ENCODE measurements at places on chromosomes 3 and 15.
A peak's percentile ranks its signal among the peaks of the same experiment; 100 is the strongest.

- no peak for DNase-seq
These were observed 194.9 kb downstream of the FOXP1 start for GRCh38 chr3:71388535-71389120.

GRCh38 chr3:160440687-160441086 lies 8.9 kb downstream of the TRIM59 start:
- DNase-seq: no peak

GRCh38 chr15:76310475-76311099 lies 682 bp downstream of the ETFA start:
- peak; percentile 35 for DNase-seq

DNA sequence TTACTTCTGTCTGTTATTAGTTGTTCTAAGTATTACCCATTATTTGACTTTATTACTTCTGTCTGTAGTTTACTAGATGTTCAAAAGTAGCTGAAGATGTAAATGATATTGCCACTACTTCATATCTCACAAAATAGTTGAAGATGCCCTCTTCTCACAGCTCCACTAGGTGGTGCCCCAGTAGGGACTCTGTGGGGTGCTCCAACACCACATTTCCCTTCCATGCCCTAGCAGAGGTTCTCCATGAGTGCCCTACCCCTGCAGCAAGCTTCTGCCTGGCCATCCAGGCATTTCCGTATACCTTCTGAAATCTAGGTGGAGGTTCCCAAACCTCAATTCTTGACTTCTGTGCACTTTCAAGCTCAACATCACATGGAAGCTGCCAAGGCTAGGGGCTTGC lies 80.8 kb downstream of the KCNH8 start:
- DNase-seq: no peak

DNA sequence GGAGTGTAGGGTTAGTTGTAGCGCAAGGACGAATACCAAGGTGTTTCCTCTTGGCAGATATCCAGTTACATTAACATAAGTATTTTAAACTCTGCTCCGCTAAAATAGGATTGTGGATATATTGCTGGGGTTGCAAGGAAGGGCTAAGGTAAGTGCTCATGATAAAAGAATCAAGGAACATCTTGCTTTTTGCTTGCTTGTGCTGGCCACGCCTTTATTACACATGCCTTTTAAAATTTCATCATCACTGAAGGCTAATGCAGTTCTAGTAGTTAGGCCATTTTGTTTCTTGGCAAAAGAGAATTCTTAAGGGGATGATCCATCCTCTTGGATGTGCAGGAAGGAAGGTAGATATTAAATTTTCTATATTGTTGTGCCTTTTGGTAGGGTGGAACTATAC lies 415.6 kb upstream of the TPM1 start:
- DNase-seq: no peak

DNA sequence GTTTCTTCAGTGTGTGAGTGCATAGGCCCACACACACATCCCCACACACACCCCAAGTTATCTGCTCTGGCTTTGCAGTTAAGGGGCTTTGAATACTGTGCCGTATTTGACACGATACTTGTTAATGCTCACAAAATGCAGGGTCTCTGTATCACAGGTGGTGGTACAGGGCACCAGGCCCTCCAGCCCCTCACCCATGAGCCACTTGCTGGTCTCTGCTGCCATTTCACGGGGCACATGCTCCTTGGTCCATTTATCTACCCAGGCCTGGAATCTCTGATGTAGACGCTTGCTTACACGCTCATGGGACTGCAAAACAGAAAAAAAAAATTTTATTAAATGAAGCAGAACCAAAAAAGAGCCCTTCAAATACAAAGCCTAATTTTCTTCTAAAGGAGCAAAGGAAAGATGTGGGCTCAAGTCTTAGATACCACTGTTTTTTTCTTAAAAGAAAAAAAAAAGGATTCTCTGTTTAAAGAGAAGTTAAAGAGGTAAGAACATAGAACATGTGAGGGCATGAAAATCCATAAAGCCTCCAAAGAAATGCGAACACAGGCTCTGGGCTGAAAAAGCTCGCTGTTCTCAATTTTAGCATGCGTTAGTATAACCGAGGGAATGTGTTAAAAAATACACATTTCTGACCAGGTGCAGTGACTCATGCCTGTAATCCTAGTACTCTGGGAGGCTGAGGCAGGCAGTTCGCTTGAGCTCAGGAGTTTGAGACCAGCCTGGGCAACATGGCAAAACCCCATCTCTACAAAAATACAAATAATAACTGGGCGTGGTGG lies 3.7 kb upstream of the MAN2C1 start:
- no peak for DNase-seq

- no peak for DNase-seq
These were observed 120.8 kb downstream of the DNAH12 start for GRCh38 chr3:57423335-57423734.

GRCh38 chr3:183233966-183234365 lies 19.1 kb upstream of the B3GNT5 start:
- DNase-seq: no peak

- no peak for DNase-seq
These were observed 258.9 kb upstream of the RARB start for GRCh38 chr3:25169151-25169550.

DNA sequence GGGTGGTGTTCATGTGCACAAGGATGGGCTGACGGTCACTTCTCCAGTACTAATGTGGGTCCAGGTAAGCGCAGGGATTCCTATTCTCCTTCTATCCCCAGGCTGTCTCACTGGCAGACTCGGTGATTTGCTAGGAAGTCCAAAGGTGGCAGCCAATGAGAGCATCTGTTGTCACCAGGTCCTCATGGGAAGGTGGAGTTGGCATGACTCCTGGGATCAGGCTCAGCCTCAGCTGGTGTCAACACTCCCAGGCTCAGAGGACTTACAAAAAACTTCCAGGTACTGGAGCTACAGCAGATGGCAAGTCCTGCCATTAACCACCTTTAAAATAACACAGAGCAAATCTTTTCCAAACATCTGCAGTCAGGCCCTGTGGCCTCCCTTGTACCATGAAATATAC lies 13.8 kb downstream of the XYLB start:
- no peak for DNase-seq

DNA sequence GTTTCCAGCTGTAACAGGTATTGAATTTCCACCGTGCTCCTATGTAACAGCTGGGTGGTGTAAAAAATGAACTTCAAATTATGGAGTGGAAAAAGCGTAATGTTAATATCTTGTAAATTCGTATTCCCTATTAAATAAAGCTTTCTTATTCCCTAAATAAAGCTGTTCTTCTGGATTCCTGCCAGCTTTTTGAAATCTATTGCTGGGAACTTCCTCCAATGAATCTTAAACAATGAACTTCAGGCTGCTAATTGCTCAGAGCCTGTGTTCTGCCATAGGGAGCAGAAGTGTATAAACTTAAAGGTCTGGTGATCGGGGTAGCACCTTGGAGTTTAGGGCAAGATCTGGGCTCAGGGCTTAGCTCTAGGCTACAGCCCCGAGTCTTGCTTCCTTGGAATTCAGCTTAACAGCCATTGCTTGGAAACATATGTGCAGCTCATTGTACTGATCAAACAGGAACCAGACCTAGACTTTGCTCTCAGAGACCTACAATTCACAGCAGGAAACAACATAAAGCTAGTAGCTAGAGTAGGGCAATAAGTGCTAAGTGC lies 1.4 kb downstream of the ARL14 start:
- no peak for DNase-seq

DNA sequence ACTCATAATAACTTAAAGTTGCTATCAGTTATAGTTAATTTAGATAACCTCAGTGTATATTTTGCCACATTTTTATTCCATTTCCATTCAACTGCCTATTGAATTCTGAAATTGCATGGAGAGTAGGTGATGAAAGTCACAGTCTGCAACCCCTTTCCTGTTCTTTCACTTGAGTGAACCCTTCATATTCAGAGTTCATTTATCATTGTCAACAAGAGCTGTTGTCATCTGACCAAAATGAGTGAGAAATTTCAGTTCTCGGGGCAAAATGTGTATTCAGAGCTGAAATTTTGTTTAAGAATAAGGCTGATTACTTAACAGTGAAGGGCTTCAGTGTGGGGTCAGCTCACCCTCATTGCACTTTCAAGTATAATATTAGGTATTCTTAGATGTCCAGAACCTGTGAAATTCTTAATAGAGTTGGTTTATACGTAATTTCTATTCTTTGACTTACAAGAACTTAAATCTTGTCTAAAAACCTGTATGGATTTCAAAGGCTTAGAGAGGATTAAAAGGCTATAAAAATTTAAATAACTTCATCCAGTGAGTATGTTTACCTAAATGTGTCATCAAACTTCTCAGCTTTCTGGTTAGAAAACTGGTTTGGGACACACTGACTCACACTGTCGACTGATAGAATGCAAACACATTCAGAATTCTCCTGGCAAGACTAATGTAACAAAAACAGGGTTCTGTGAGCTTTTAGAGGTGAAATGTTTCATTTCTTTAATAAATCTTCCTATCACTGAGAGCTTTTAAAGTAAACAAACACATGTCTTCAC lies 92.2 kb downstream of the CMSS1 start:
- peak; percentile 88 for DNase-seq

DNA sequence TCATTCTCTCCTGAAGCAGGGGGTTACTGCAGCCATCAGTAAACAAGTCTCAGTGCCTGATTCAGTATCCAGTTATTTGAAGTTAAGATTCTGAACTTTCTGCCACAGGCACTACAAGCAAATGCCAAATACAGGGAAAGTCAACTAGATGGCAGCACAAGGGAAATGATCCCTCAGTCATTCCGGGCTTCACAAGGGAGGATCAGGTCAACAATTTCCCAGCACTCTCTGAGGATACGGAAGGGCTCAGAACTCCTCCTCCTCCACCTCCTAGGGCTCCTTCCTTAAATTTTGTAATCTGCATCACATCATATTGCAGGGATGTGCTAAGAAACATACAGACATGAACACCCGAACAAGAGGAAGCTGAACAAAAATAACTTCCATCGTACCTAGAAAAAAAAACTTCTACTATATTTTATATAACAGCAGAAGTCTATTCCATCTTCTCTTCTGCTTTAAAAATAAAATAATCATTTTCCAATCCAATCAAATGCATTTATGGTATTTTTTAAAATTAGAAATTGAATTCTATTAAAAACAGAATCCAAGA lies 187.1 kb downstream of the FMN1 start:
- DNase-seq: peak; percentile 41

- no peak for DNase-seq
These were observed 11.7 kb downstream of the ARHGEF26 start for GRCh38 chr3:154132777-154133375.

- DNase-seq: no peak
These were observed 70.2 kb upstream of the TRPM1 start for GRCh38 chr15:31171731-31172130.

- peak; percentile 63 for DNase-seq
These were observed 8.2 kb downstream of the AP3S2 start for GRCh38 chr15:89885611-89886010.

- DNase-seq: no peak
These were observed 306.4 kb downstream of the RORA start for GRCh38 chr15:60922736-60923135.

DNA sequence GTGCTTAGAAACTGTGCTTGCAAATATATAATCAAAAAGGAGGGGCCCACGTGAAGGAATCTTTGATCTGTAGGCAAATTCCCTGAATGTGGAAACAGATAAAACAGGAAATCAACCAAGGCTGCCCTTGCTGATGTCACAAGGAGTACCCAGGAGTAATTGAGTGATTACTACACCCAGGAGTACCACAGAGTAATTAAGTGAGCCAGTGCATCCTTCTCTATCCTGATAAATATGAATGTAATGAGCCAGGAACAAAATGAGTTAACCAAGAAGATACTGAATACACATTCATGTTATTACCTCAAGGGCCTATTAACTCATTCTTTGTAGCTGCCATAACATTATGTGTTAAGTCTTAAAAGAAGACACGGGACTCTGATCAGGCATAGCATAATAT lies 87.3 kb upstream of the POU1F1 start:
- no peak for DNase-seq

DNA sequence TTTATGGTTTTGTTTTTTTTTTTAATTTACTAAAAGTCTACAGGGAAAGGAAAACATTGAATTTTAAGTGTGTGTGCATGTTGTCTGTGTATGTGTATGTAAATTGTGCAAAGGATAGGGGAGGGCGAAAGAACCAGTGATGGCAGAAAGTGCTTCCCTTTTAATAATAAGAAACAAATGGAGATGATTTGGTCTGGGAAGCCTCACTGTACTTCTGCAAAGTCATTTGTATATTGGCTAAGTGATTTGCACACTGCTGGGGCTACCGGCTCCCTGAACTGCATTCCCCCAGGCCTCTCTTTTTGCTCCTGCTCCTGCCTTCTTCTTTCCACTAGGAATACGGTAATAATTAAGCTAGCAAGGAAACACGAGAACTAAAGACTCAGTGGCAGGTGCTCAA lies 101.2 kb downstream of the CD47 start:
- no peak for DNase-seq

- peak; percentile 8 for DNase-seq
These were observed 793 bp downstream of the SLC30A4 start for GRCh38 chr15:45521596-45522327.

GRCh38 chr15:35141743-35142471 lies 56.8 kb upstream of the NANOGP8 start:
- DNase-seq: peak; percentile 79

DNA sequence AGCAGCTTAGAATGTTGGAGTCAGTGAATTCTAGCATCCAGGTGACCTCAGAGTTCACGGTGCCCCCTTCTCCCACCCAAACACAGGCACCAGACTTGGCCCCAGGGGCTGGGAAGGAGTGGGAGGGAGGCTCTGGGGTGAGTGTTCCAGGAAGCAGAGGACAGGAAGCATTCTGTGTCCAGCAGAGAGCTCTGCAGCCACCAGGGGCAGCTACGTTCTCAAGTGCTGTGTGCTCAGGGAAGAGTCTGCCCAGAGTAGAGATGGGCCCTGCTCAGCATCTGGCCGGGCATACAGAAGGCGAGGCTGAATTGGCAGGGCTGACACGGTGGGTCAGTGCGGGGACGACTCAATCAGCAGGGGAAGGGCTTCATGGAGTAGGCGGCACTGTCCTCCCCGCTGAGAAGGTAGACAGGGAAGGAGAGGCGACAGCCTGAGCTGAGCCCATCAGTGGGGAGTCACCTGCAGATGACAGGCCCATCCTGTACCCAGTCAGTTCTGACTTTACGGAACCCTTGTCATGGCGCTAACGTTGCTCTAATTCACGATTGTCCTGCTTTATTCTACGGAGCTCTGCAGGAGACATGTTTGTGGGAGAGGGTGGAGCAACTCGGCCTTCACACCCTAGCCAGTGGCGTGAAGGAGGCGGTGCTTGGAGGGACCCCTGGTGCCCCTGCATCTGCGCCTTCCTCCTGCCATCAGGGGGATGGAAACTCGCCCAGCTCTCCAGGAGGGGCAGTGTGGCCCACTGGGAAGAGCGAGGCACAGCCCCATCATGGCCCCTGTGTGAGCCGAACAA lies 82.2 kb downstream of the C3orf70 start:
- peak; percentile 55 for DNase-seq

DNA sequence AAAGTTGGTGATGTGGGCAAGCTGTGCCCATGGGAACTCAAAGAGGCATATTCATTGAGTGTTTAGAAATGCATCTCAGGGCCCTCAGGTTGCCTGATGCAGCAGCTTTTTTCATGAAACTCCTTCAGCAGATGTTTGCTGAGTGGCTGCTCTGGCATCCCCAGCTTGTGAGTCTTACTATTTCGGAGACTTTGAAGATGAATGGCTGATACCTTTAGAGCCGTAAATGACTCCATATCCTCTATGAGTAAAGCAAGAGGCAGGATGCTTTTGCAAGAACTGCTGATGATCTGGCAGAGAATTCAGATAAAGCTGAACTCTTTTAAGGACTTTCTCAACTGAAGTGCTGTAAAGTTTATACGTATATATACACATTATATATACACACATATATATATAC lies 384.3 kb downstream of the CACNA2D3 start:
- DNase-seq: no peak
